DMS79 (cell line): ENCODE measurements at places on chromosomes 7 and 10.

- no peak for DNase-seq
Observed at GRCh38 chr7:72223351-72223750, 188.8 kb downstream of the CALN1 start.

DNA sequence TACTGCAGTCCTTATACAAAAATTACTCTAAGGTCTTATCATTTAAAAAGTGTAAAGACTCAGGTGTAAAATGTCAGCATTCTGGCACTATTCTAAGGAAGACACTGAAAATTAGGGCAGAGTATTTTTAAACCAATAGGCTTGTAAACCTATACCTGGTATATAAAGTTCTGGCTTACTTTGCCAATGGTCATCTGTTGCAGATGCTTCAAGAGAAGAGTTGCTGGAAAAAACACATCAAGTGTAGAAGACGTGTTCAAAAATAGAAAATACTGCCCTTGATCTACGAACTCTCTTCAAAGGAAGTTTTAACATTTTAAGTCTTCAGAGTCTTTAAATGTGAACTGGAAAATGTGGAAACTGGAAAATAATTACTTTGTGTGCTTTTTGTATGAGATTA, 23.9 kb downstream of the NT5C3A start:
- no peak for DNase-seq

DNA sequence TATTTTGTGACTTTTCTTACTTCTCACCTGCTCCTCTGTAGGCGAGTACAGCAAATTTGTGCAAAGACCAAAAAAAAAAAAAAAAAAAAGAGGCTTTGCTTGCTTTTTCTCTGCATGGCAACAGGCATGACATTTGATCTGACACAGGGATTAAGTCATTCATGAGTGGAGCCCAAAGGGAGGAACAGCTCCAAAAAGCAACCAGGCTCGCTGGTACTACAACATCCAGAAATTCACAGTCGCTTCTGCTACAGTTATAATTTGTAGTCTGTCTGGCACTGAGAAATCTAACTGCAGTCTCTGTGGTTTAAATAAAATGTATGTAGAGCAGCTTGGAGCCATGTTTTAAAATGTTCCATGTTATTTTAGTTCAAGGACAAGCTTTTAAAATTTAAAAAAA, 31.7 kb downstream of the MKX start:
- no peak for DNase-seq

GRCh38 chr10:58177362-58177947, 90.2 kb downstream of the IPMK start:
- no peak for DNase-seq

DNA sequence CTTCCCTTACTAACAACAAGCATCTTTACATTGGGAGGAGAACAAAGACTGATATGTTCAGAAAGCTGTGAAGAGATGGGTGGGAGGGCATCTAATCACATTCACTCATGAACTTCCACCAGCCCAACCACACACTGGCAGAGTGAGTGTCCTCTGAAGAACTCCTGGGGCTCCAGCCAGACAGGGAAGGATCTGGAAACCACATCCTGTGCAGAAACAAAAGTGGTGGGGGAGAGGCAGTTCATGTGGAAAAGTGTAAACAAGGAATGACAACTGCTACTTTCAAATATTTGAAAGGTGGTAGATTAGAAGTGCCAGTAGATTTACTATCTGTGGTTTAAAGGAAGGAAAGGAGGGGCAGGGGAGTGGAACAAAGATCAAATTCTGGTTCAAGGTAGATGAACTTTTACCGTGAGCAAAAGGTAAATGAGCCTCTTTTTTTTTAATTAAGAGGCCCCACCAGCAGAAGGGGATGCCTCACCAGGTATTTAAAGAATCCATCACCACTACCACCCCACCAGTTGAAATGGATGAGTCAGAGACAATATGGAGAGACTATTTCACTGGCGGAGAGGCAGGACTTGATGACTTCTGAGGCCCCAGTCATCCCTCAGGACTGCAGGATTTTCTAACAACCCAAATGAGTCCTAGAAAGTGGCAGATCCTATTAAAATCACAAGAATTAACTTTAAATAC, 34.5 kb downstream of the GOT1 start:
- DNase-seq = peak; percentile 1

- DNase-seq = peak; percentile 38
Observed at GRCh38 chr10:113301342-113301984, 251.4 kb upstream of the HABP2 start.

DNA sequence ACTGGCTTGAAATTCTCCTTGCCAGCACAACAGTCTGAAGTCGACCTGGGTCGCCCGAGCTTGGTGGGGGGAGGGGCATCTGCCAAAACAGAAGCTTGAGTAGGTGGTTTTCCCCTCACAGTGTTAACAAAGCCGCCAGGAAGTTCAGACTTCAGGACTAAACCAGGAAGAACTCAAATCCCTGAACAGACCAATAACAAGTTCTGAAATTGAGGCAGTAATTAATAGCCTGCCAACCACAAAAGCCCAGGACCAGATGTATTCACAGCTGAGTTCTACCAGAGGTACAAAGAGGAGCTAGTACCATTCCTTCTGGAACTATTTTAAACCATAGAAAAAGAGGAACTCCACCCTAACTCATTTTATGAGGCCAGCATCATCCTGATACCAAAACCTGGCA, 45.3 kb downstream of the LRRC72 start:
- no peak for DNase-seq

DNA sequence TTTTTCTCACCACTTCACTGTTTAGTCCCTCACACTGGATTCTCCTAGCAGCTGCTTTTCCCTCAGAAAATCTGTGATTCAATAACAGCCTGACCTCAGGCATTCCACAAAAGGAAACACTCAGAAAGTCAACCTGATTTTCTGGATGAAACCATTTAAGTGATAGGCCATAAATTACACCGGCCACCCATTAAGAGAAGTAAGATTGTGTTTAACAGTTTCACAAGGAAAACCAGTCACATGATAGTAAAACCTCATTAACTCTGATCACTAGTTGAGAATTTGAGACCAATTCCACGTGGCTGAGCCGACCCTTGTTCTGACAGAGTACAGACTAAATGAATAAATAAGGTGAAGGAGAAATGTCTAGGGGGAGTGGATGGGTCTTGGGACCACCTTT, 7.7 kb downstream of the GRM8 start:
- DNase-seq = peak; percentile 47

DNA sequence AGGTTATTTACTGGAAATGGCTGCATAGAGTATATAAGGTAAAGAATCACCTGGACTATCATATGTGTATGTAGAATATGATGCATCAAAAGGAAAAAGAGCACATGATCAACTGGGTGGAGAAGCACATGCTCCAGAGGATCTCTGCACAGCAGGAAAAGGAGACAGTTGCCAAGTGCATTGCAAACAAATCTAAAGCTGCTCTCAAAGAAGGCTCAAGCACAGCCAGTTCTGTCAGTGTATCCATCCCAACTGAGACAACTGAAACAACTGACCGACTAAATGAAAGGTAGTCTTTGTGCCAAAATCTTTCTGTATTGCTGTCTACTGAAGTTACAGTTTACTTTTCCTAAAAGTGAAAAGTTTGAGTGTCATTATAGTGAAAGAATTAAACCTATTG, 83.2 kb upstream of the SGCE start:
- no peak for DNase-seq

DNA sequence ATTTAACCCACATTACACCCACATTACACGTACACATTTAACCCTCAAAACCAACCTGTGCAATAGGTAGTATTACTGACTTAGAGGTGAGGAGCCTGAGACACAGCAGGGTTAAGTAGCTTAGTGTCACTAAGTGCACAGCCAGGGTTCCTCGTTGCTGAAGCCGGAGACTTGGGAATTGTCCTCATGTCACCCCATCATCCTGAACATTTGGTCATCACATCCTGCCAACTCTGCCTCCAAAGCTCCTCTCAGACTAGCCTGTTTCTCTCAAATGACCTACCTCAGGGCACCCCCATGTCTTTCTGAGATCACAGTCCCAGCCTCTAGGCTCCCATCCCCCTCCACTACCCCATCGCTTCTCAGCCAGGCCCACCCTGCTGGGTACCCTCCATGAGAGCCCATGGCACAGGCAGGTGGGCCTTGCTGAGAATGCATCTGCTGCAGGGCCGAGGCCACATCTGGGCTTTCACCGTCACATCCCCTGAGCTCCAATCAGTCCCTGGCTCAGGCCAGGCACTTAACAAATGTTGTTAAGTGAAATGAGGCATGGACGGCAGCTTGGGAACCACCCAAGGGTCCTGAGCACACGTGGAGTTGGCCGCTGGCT, 21.1 kb upstream of the PCBD1 start:
- DNase-seq = no peak

DNA sequence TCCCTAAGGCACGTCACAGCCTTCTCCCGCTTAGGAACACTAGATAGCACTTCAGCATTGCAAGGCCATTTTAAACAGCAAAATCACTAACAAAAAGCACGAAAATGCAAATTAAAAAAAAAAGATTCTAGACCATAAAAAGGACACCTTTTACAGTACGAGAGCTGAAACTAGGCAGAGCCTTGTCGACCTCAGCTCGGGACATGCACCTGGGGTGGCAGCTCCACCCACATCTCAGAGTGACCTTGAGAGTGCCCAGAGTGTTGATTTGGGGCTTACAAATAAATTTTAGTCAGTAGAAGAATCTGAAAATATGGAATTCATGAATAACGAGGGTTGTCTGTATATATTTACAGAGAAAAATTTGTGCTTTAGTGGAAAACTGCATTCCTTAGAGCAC, 1.1 kb downstream of the MRPS24 start:
- no peak for DNase-seq
